Foreskin melanocyte (primary cell): ENCODE measurements at places on chromosomes 1 and 21.

DNA sequence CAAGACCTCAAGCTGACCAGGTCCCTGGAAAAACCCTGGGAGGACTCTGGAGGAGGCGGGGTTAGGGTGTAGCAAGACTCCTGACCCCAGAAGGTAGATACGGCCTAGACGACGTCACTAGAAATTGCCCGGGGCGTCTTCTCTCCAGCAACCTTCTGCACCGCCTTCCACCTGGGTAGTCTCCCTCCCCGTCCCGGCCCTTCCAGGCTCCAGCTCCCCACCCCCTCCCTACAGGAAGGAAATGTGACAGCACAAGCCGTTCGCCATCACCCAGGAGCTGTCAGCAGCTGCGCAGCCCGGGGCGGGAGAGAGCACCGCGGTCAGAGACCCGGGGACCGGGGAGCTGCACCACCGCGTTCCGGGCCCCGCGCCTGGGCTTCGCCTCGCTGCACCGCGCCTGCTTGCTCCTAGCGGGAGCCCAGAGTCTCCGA, 20.0 kb downstream of the SERTAD4 start:
- DNase-seq, result no peak

DNA sequence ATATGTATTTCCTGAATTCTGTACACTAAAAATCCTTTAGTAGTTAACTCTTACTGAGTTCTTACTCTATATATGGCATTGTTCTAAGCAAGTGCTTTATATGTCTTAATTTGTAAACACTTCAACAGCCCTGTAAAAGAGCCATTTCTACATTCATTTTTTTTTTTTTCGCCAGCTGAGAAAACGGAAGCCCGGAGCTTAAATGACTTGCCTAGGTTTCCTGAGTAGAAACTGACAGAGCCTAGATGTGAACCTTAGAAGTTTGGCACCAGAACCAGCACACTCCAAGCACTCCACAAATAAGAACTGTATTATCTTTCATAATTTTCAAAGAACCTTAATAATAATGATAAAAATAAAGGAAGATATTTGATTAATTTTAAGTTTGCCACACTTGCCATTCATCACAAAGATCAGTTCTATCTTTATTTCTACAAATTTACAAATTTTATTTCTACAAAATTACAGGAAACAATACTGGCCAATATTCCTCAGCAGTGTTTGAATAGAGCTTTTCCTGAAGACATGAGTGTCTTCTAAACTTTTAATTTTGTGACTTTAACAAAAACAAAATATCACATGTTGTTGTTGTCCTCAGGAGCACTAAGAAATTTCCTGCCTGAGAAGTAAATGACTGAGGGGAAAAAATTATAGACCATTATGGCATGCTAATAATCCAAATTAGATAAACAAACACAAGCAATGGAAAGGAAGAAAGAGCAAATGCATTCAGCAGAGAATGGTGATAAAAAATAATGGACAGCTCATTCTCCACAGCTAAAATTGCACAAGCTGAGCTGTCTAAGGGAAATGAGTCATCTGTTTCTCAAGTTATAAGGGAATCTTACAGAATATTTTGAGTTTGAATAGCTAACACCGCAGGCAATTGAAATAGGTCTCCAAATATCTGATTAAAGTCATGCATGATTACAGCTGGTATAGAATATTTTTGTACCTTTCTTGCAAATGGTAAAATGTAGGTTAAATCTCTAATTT, 71.2 kb downstream of the DPYD start:
- DNase-seq, result peak; percentile 62

DNA sequence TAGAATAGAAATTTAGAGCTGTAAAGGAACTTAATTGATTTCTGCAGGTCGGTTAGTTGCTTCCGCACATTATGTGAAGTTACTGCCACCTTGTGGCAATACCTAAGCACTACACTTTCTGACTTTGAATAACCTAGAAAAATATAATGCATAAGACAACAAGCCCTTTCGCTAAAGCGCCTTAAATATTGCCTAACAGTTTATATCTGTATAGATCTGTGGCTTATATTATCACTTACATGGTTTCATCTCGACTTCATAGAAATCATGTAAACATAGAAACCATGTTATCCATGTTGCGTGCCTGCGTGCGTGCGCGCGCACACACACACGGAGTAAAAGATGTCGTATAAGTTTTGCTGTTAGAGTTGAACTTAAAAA, 10.9 kb upstream of the IFI16 start:
- DNase-seq, result peak; percentile 71

DNA sequence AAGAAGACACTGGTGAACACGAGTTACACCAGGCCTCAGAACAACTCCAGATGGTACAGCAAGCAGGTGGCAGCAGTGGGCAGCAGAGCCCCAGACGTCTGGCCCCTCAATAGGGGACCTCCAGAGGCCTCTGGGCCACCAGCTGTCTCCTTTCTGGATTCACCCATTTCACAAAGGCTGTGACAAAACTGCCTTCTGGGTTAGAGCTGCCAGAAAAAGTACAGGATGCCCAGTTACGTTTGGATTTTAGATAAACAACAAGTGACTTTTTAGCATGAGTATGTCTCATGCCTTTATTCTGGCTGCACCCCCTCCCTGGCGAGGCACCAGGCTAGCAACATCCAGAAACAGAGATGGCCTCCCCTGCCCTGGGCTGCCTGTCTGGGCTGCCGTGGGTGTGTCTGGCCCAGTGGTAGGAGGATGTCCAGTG, 30.1 kb downstream of the ITPKB start:
- DNase-seq, result no peak

GRCh38 chr1:230599926-230600656, 42.2 kb upstream of the COG2 start:
- DNase-seq, result no peak

- no peak for DNase-seq
Measured at GRCh38 chr1:23354245-23354644, 10.2 kb upstream of the HNRNPR start.
